ENCODE measurements at places on chromosomes 11 and 22. TPM values are rescaled to one million over a fixed set of nuclear protein-coding genes. Genes with fewer than 3 reads are reported as not detected.

- H3K4me1 ChIP-seq, result no peaks in the 10 kb centered on the region
- DNase-seq, result no peak
- H3K36me3 ChIP-seq, result no peaks in the 10 kb centered on the region
- no peaks in the 10 kb centered on the region for H3K27me3 ChIP-seq
These were observed 5.3 kb upstream of the PARVA start for GRCh38 chr11:12372111-12372510.

The GLB1L2 gene
- 11.0 TPM for total RNA-seq

- no peaks in the 10 kb centered on the region for H3K4me1 ChIP-seq
- DNase-seq, result no peak
- H3K27ac ChIP-seq, result no peak overlapping the region
- H3K36me3 ChIP-seq, result no peaks in the 10 kb centered on the region
These were observed 29.6 kb downstream of the IRAG1 start for GRCh38 chr11:10663990-10664389.

The OR8A1 gene
- total RNA-seq, result 0.35 TPM

- H3K36me3 ChIP-seq, result no peaks in the 10 kb centered on the region
- peaks cover 62% of the 10 kb centered on the region for H3K27me3 ChIP-seq
- DNase-seq, result peak; percentile 98
- no peak overlapping the region for H3K27ac ChIP-seq
- H3K4me3 ChIP-seq, result peak overlapping the region; percentile 49
These were observed 91.5 kb downstream of the CACNA1I start for GRCh38 chr22:39661842-39662685.

The OR51B5 gene
- 0.78 TPM for total RNA-seq

- no peaks in the 10 kb centered on the region for H3K36me3 ChIP-seq
- H3K27ac ChIP-seq, result no peak within 1 kb of the TSS
- peak within 1 kb of the TSS; percentile 77 for H3K4me3 ChIP-seq
These were observed at the start of gene SGSM1 for GRCh38 chr22:24805790-24806662. Gene SGSM1 (plus strand): TSS chr22:24806211. CDS start chr22:24806326, 115 bp downstream.

- no peak for DNase-seq
- no peak overlapping the region for H3K27ac ChIP-seq
- H3K27me3 ChIP-seq, result peaks cover 5% of the 10 kb centered on the region
- no peaks in the 10 kb centered on the region for H3K36me3 ChIP-seq
- H3K4me3 ChIP-seq, result no peak overlapping the region
These were observed 25.6 kb downstream of the SCUBE2 start for GRCh38 chr11:9065607-9066432.

DNA sequence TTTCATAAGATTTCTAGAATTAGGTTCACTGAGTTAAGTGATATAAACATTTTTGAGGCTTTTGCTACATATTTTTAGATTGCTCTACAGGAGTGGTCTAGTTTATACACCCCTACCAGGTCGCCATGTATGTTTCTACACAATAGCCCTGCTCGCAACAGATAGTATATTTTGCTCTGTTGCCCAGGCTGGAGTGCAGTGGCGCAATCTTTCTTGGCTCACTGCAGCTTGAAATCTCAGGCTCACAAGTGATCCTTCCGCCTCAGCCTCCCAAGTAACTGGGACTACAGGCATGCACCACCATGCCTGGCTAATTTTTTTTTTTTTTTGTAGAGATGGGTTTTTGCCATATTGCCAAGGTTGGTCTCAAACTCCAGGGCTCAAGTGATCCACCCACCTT is 10.4 kb downstream of the ZNRF3 start:
- no peaks in the 10 kb centered on the region for H3K27me3 ChIP-seq
- H3K36me3 ChIP-seq, result no peaks in the 10 kb centered on the region
- peaks cover 6% of the 10 kb centered on the region for H3K4me1 ChIP-seq
- no peak overlapping the region for H3K4me3 ChIP-seq

- H3K27me3 ChIP-seq, result peaks cover 14% of the 10 kb centered on the region
- H3K36me3 ChIP-seq, result no peaks in the 10 kb centered on the region
- H3K4me3 ChIP-seq, result no peak overlapping the region
- no peaks in the 10 kb centered on the region for H3K4me1 ChIP-seq
- no peak for DNase-seq
- H3K27ac ChIP-seq, result no peak overlapping the region
These were observed 21.1 kb downstream of the MPPED1 start for GRCh38 chr22:43432883-43433415.

GRCh38 chr11:74783241-74783871 is 34.7 kb downstream of the RNF169 start:
- no peaks in the 10 kb centered on the region for H3K36me3 ChIP-seq
- H3K4me1 ChIP-seq, result no peaks in the 10 kb centered on the region
- DNase-seq, result no peak
- H3K27me3 ChIP-seq, result no peaks in the 10 kb centered on the region
- no peak overlapping the region for H3K27ac ChIP-seq

The OR10A2 gene
- not detected for total RNA-seq

GRCh38 chr11:45296075-45296474 is 9.9 kb upstream of the SYT13 start:
- no peaks in the 10 kb centered on the region for H3K4me1 ChIP-seq
- no peak for DNase-seq
- H3K27ac ChIP-seq, result no peak overlapping the region
- no peaks in the 10 kb centered on the region for H3K36me3 ChIP-seq
- H3K4me3 ChIP-seq, result no peak overlapping the region

DNA sequence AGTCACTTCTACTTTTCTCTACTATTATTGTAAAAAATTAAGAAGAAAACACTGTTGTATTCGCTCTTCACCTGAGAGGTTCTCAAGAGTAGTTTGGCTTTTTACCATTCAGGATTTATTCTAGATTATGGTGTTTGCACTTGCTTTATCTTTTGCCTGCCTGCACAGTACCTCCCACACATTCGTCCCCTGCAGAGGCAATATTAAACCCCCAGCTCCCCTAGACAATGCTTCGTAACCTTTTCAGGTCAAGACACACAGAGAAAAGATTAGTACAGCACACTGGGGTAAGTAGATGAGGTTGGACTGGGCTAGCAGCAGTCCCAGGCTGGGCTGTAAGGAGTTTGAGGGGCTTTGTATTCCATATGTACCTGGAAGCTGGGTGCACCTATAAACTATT is 62.4 kb downstream of the TNRC6B start:
- H3K4me3 ChIP-seq, result no peak overlapping the region
- H3K27me3 ChIP-seq, result no peaks in the 10 kb centered on the region
- H3K4me1 ChIP-seq, result no peaks in the 10 kb centered on the region
- no peak for DNase-seq
- H3K36me3 ChIP-seq, result peaks cover 11% of the 10 kb centered on the region
- H3K27ac ChIP-seq, result no peak overlapping the region

GRCh38 chr22:38477585-38477984 is 9.7 kb downstream of the KDELR3 start:
- no peak overlapping the region for H3K4me3 ChIP-seq
- H3K27me3 ChIP-seq, result no peaks in the 10 kb centered on the region
- no peak for DNase-seq
- peak overlapping the region; percentile 6 for H3K27ac ChIP-seq
- no peaks in the 10 kb centered on the region for H3K4me1 ChIP-seq

DNA sequence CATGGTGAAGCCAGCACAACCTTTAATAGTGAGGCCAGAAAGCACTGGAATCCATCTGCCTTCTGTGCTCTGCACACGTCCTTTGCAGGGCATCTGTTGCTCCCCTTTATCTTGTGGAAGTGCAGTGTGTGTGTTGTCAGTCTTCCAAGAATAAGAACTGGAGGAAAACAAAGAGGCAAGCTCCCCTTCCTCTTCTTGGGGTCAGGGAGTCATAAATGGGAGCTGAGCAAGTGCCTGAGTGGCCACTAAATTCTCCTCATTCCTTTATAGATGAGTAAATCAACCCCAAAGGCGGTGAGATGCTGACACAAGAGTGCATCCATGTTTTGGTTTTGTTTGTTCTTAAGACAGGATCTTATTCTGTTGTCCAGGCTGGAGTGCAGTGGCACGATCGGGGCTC is 38.3 kb downstream of the WT1 start:
- DNase-seq, result no peak
- no peaks in the 10 kb centered on the region for H3K36me3 ChIP-seq

- no peaks in the 10 kb centered on the region for H3K36me3 ChIP-seq
- no peaks in the 10 kb centered on the region for H3K4me1 ChIP-seq
- no peaks in the 10 kb centered on the region for H3K27me3 ChIP-seq
These were observed 11.6 kb downstream of the SMIM38 start for GRCh38 chr11:69167130-69167915.

DNA sequence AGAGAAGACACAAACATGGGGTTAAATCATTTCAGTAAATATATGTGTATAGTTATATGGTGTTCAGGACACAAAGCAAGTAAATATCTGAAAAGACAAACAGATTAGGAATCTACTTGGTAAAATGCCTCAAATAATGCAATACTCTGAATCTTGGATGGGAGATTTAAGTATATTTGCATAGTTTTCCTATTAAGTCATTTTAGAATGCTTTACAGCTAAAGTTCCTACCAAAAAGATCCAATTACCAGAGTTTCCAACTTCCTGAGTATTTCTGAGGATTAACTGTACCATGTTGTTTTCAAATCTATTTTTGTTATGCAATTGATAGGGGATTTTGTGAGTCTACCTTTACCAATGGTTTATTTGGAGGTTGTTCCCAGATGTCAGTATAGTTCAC is 424.4 kb upstream of the CCDC179 start:
- no peaks in the 10 kb centered on the region for H3K36me3 ChIP-seq
- no peaks in the 10 kb centered on the region for H3K4me1 ChIP-seq
- no peaks in the 10 kb centered on the region for H3K27me3 ChIP-seq
- H3K27ac ChIP-seq, result no peak overlapping the region

The TECTA gene
- total RNA-seq, result 0.99 TPM

DNA sequence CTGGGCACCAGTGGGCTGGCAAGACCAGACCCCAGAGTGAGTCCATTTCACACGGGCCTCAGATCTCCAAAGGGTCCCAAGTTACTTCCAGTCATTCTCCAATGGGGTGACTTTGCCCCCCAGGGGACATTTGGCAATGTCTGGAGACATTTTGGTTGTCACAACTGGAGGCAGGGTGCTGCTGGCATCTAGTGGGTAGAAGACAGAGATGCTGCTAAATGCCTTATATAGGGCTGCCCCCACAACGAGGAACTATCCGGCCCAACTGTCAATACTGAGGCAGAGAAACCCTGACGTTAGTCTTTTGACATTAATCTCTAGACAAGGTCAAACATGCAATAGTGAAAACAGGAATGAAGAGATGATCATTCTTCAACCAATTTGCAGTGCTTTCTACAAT is 6.4 kb downstream of the RTN4RL2 start:
- peaks cover 3% of the 10 kb centered on the region for H3K4me1 ChIP-seq
- DNase-seq, result no peak

DNA sequence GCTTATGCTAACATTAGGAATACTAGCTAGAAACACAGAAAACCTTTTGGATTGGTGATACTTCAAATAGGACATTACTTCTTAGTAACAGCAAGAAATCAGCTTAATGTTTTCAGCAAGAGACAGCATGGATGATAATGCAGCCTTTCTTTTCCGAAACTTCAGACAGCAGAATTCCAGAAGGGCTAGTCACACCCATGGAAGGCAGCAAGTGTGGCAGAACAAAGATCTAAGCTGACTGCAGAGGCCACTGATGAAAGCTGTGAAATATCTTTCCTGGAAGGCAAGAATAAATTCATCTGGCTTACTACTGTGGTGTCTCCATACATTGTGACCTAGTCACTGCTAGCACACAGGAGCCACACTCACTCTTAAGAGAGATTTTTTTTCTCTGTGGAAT is 100.3 kb downstream of the CCDC83 start:
- peak overlapping the region; percentile 25 for H3K27ac ChIP-seq
- no peak overlapping the region for H3K4me3 ChIP-seq
- peaks cover 72% of the 10 kb centered on the region for H3K36me3 ChIP-seq
- H3K4me1 ChIP-seq, result no peaks in the 10 kb centered on the region
- no peak for DNase-seq

- H3K27ac ChIP-seq, result no peak overlapping the region
- peak; percentile 10 for DNase-seq
- H3K4me3 ChIP-seq, result no peak overlapping the region
These were observed 576.3 kb downstream of the BRD1 start for GRCh38 chr22:49251371-49251770.

DNA sequence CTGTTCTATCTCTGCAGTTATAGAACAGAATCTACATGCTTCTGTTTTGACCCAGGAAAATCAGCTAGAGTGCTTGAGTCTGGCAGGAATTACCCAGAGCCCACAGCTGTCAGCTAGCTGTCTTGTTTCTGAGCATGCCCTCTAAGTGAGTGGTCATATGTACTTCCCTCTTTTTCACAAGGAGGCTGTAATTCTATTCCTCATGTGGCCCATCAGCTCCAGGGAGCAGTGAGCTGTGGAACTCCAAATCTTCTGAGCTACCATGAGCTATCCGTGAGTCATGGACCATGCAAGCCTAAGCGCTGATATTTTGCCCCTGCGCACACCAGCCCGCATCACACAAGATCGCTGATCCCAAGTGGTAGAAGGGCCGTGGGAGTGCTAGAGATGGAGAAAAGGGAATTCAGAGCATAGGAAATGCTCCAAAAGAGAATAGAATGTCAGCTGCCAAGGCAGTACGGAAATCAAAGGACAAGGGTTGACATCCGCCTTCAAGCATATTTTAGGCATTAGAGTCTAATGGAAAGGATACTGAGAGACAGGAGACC is 5.4 kb downstream of the FJX1 start:
- H3K4me3 ChIP-seq, result no peak overlapping the region
- H3K27ac ChIP-seq, result no peak overlapping the region
- H3K4me1 ChIP-seq, result no peaks in the 10 kb centered on the region
- peaks cover 33% of the 10 kb centered on the region for H3K27me3 ChIP-seq
- H3K36me3 ChIP-seq, result no peaks in the 10 kb centered on the region
- DNase-seq, result no peak

GRCh38 chr22:44625981-44626687 is 75.9 kb upstream of the PRR5 start:
- no peaks in the 10 kb centered on the region for H3K36me3 ChIP-seq
- peak; percentile 93 for DNase-seq
- H3K27me3 ChIP-seq, result peaks cover 3% of the 10 kb centered on the region
- H3K4me1 ChIP-seq, result peaks cover 4% of the 10 kb centered on the region

The TCF20 gene
- 94.8 TPM for total RNA-seq

Data from endodermal cell (in vitro differentiated cells).